ENCODE measurements at places on chromosomes 11 and 22.

DNA sequence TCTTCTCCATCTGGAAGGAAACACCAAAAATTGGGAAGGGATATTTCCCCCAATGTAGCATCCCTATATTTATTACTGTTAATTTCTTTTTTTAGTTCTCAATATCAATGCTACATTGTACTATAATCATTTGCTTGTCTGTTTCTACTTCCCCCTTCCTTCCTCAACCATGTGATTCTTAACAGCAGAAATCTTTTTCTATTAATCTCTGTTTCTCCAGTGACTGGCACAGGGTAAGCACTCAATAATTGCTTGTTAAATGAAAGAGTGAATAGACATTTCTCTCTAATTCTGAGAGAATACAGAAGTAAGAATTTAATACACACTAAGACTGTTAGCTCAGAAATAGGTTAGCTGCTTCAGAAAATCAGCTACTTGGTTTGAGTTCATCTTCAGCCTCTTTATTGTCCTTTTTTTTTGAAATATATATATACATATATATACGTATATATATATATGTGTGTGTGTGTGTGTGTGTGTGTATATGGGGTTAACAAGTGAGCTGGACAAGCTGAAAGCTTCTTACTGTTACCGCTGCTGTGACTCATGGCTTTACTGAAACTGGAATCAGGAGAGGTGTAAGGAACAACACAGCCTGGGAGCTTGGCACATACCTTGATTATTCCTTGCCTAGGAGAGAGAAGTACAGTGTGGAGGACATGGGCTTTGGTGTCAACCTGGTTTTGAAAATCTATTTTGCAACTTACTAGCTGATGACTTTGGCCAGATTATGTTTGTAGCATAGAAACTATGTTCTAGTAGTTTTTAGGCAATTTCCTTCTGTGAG lies 26.2 kb upstream of the PDE3B start:
- DNase-seq = no peak

DNA sequence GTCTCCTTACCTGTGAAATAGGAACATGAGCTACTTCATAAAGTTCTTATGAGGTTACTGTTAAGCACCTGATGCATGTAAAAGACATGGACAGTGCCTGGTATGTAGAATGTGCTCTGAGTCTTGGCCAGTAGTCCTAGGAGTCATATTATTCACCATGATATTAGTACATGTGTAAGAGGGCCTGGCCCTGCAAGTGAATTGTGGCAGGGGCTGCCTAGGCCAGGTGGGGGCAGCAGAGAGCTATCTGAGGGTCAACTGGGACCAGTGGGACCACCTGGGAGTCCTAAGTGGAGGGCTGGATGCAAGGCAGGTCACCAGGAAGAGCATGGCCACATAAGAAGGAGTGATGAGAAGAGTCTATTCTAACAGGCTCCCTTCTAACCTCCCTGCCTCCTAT lies 529.5 kb downstream of the SOX6 start:
- DNase-seq = no peak

DNA sequence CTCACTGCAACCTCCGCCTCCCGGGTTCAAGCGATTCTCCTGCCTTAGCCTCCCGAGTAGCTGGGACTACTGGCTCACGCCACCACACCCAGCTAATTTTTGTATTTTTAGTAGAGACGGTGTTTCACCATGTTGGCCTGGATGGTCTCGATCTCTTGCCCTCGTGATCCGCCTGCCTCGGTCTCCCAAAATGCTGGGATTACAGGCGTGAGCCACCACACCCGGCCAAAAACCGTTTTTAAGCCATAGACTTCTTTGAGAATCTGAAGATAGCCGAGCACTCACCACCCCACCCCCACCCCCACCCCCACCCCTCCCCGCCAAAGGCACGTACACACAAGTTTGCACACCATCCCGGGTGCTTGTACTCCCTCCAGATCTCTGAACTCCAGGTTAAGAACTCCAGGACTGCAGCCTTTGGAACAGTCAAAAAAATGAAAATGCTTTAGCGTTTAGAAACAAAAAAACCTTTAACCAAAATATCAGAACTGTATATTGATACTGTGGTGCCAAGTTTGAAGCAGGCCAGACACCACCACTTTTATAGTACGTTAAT lies 1.5 kb downstream of the CRKL start:
- DNase-seq = no peak

- DNase-seq = no peak
These were observed 2.2 kb upstream of the YWHAH start for GRCh38 chr22:31942091-31942490.

GRCh38 chr22:50656122-50657070 lies 16.2 kb upstream of the SHANK3 start:
- DNase-seq = peak; percentile 72

- DNase-seq = no peak
These were observed 29.8 kb downstream of the LMO2 start for GRCh38 chr11:33861941-33862589.

DNA sequence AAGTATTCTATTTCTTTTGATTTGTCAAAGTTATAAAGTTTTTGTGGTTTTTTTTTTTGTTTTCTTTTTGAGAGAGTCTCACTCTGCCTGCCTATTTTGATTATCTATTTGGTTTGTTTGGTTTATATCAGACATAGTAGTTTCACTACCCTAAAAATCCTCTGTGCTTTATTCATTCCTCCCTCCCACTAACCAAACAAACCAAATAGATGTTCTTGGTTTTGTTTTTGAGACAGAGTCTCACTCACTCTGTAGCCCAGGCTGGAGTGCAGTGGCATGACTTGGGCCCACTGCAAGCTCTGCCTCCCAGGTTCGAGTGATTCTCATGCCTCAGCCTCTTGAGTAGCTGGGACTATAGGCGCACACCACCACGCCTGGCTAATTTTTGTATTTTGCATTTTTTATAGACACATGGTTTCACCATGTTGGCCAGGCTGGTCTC lies 67.9 kb downstream of the ENTHD1 start:
- DNase-seq = no peak

DNA sequence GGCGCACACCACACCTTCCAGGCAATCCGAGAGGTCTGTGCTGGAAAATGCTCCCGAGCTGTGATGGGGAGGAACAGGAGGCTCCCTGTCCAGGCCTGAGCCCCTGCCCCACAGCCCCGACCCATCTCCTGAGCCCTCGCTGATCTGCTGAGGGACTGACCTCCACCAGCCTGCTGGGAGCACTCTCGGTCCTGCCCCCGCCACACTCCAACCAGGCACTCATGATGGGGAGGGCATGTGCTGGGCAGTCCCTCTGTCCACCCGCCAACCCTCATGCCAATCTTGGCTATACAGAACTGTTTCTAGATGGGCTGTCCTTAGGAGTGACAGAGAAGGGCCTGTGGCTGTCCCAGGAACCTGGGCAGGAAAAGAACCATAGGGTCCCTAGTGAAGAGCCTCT lies 70.8 kb downstream of the TRMU start:
- no peak for DNase-seq

- DNase-seq = peak; percentile 57
These were observed 18.8 kb downstream of the PRPF19 start for GRCh38 chr11:60887556-60887955.

- no peak for DNase-seq
These were observed 124.9 kb upstream of the ZC3H12C start for GRCh38 chr11:109968299-109968698.

DNA sequence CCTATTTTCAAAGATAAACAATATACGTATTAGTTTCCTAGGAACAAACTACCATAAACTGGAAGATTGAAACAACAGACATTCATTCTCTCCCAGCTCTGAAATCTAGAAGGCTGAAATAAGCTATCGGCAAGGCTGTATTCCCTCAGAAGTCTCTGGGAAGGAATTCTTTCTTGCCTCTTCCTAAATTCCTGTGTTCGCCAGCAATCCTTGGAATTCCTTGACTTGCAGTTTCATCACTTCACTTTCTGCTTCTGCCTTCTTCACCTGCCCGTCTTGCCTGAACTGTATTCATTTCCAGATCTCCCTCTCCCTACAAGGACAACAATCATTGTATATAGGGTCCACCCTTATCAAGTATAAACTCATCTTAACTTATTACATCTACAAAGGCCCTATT lies 17.7 kb upstream of the PRDM10 start:
- no peak for DNase-seq

GRCh38 chr11:61071913-61072312 lies 30.4 kb upstream of the CD5 start:
- DNase-seq = no peak

- DNase-seq = no peak
These were observed 400.5 kb downstream of the NELL1 start for GRCh38 chr11:21069909-21070308.

GRCh38 chr11:108370990-108371389 lies 96.3 kb downstream of the C11orf65 start:
- DNase-seq = no peak

DNA sequence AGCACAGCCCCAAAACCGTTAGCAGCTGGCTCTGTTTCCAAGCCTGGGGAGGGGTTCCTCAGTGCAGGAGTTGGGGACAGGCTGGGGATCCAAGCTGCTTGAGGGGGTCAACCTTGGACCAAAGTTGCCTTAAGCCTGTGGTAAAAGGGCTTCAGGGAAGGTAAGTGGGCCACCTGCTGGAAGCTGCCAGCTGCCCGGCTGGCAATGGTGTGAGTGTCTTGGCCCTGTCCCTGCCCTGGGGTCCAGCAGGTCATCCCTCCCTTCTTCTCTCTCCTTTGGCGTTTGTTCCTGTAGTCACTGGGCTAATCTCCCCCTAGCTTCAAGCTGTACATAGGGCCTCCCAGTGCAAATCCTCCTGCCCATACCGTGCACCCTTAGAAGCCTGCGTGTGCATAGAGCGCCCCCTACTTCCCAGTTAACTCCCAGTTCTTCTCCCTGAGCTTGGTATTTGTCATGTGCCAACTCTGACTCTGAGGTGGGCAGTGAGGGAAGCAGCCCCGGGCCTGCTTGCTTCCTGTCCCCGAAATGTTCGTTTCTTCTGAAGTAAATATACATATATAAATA lies 4.4 kb downstream of the TMEM258 start:
- DNase-seq = peak; percentile 26

- no peak for DNase-seq
These were observed 7.0 kb downstream of the PRDX5 start for GRCh38 chr11:64324692-64325469.

- no peak for DNase-seq
These were observed 83.6 kb upstream of the PRODH start for GRCh38 chr22:19019679-19020032.

DNA sequence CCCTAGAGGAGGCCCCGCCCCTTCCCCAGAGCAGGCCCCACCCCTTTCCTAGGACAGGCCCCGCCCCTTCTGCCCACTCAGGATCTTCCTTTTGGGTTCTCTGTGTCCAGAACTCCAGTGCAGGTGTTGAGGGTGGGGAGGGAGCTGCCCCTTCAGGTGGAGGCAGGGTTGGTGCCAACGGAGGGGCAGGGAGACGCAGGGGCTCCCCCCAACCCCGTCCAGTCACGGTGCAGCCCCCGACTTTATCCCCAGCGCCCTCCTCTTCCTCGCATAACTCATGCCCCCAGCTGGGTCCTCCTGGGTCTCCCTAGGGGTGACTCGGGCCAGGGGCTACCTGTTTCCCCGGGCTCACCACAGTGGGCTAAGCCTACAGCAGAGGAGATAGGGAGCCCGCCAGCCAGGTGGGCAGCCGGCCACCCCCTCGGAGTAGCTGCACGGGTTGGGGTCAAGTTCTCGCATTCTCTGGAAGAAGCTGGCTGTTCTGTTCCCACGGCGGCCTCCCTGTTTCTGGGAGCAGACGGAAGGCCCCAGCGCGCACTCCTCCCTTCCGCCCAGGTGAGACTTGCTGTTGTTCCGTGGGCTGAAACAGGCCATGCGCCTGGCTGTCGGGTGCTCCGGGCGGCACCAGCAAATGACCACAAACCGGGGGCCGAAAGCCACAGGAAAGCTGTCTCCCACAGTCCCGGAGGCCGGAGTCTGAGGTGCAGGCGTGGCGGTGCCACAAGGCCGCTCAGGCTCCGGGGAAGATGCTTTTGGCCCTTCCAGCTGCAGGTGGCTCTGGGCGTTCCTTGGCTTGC lies 38.9 kb downstream of the MUC2 start:
- no peak for DNase-seq

- no peak for DNase-seq
These were observed 45.8 kb downstream of the PLAAT5 start for GRCh38 chr11:63445118-63445517.

GRCh38 chr22:50022171-50022819 lies 9.7 kb upstream of the IL17REL start:
- no peak for DNase-seq

- peak; percentile 42 for DNase-seq
These were observed 144.6 kb downstream of the NECTIN1 start for GRCh38 chr11:119584193-119585042.

- no peak for DNase-seq
These were observed 115.8 kb downstream of the KCNC1 start for GRCh38 chr11:17850336-17850735.

DNA sequence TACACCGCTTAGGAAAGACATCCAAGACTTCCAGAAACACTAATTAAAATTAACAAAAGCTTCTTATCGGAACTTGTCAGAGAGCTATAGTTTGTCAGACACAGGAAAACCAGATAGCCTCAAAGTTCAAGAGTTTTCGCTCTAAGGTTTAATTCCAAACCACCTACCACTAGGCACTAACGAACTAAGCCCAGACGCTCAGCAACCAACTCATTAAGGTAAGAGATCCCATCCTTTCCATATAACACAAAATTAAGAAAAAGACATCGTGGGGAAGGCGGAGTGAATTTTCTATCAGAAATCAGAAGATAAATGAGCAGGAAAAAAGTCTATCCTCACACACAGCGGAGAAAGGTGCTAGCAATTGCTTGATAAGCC lies 382 bp downstream of the IMMP1L start:
- DNase-seq = peak; percentile 21

- DNase-seq = no peak
These were observed 14.5 kb downstream of the OVOL1 start for GRCh38 chr11:65801153-65801987.

- no peak for DNase-seq
These were observed 19.0 kb downstream of the USP35 start for GRCh38 chr11:78207532-78208256.

DNA sequence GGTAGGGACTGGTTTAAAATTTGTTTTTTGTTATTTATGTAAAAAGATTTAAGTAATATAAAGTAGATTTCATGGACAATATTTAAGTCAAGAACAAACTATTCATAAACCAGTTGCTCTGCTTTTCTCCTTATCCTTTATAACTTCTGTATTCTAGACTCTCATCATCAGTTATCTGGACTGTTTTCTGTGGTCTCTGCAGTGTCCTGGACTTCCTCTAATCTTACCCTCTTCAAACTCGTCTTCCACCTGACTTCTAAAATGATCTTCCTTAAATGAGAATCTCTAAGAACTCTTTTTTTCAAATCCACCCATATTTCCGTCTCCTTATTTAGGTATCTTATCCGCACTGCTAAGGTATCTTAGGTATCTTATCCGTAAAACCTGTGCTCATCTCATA lies 8.1 kb downstream of the RRM1 start:
- DNase-seq = no peak

- DNase-seq = no peak
These were observed 57.5 kb upstream of the PITPNB start for GRCh38 chr22:27976586-27976985.

DNA sequence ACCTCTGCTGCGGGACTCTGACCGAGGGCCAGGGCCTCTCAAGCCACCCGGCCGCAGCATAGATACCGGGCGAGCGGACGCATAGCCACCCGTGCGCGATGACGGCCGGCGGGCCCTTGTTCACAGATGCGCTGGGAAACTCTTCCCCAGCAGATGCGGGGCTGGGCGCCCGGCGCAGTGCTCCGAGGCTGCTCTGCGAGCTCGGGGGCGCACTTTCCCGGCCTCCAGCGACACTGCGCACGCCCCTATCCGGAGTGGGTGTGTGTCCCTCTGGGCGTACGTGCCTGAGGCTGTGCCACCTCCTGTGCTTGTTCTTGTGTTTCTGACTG lies 104.7 kb upstream of the E2F8 start:
- no peak for DNase-seq
